ENCODE measurements at places on chromosomes 2 and 18. TPM values are rescaled to one million over a fixed set of nuclear protein-coding genes. Genes with fewer than 3 reads are reported as not detected.

GRCh38 chr18:66553824-66554223, 50.1 kb downstream of the CDH19 start:
- no peak for DNase-seq

DNA sequence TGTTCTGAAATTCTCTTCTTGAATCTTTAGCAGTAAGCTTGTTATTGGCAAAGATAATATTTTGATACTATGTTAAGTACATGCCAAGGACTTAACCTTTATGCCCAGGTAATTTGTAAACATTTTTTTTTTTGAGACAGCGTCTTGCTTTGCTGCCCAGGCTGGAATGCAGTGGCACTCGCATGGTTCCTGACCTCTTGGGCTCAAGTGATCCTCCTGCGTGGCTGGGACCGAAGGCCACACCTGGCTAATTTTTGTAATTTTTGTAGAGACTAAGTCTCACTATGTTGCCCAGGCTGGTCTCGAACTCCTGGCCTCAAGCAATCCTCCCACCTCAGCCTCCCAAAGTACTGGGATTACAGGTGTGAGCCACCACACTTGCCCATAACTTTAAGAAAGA, 35.7 kb upstream of the ZCCHC2 start:
- no peak for DNase-seq

DNA sequence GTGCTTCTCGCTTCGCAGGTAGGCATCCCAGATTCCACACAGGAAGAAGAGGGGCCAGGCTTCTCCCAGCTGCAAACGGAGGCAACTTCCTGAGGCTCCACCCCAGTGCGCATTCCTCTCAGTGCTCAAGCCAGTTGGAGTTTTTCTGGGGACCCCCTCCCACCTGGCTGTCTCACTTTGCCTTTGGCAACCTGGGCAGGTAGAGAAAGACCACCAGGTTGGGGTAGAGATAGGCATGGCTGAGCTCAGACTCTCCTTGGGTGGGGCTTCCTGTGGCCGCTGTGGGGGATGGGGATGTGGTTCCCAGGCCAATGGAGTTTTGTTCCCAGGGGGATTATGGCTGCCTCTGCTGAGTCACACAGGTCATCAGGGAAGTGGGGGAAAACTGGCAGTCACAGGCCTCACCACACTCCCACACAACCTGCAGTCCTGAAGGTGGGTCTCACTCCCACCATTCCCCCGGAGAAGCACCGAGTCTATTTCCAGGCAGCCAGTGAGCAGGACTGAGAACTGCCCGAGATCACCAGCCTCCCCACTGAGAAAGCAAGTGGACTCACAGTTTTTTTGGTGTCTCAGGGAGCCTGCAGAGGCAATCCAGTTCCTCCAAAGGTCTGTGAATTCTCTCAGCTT, 38.1 kb downstream of the SLC39A10 start:
- DNase-seq: no peak

DNA sequence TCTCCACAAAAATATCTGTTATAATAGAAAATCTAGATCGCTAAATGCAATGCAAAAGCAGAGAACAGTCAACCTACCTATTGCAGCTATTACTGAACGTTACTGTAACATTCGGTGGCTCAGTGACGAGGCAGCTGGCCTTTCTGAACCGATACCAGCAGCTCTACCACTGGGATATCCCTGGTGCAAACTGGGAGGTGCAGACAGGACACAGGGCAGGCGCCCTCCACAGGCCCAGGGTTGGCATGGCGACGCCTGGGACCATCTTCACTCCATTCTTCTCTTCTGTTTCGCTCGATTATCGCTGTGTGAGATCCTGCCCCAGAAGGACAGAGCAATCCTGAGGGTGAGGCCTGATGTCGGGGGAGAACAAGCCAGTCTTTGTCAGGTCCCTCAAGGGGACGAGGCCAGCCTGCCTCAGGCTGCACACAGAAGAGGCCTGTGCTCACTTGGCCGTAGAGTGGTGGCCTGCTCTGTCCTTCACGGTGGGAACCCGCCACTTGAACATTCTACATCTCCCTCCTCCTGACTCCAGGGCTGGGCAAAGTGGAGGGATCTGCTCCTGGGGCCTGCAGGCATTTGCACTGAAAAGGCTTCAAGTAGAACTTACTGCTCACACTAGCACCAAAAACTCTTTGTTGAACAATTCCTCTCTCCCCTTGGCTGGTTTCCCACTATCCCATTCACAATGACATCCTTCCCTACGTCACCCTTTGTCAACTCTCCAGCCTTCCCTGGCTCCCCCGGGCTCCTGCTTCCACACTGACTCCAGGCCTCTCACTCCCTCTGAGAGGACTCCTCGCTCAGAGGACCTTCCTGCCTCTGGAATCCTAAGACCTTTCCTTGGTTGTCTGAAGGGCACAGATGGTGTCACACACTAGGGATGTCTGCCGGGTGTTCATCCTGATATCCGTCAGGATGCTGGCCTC, 49.7 kb downstream of the CYRIA start:
- no peak for DNase-seq

The UPP2 gene
- not detected for total RNA-seq

The ZNF892 gene
- total RNA-seq: 8.6 TPM

The ABCB11 gene
- 0.66 TPM for total RNA-seq

The ELP2 gene
- 165 TPM for total RNA-seq
